ENCODE measurements at places on chromosomes 11 and 22.
A peak's percentile ranks its signal among the peaks of the same experiment; 100 is the strongest.

GRCh38 chr11:123653483-123653826 is 969 bp downstream of the SCN3B start:
- DNase-seq = no peak

- DNase-seq = no peak
These were observed 10.1 kb upstream of the GRIK4 start for GRCh38 chr11:120501440-120501839.

DNA sequence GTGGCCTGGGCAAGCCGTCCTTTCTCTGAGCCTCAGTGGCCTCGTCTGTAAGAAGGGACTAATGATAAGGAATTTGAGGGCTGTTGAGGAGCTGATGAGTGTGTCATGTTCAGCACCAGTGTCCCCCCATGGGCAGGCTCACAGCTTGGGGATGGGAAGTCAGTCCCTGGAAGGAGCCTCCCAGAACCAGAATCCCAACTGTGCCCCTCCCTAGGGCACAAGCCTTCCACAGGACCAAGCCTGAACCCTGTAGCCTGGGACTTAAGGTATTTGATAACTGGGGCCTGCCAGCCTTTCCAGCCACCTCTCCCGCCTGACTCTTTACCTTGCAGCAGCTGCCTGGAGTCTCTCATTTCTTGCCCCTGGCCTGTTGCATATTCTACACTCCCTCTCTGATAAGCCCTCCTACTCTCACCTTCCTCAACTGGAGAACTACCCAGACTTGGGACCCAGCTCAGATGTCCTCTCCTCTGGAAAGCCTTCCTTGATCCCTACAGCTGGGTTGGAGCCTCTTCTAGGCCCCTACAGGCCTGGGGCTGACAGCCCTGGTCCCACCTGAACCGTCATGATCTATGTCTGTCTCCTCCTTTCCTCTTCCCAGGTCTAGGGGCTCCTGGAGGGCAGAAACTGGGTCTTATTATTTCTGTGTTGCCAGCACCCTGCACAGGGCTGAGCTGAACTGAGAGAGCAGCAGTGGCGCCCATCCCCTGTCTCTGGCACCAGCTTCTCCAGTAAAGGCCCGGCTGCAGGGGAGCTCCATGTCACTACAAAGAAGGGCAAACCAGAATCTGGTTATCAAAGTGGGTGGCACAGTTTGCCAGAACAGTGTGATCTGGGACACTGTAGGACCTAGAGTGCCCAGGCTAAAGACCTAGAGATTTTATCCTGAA is 1.6 kb downstream of the P2RY2 start:
- no peak for DNase-seq

- no peak for DNase-seq
These were observed 36.0 kb downstream of the KCNQ1 start for GRCh38 chr11:2480874-2481220.

GRCh38 chr11:5737670-5738392 is 1.6 kb downstream of the OR56B1 start:
- no peak for DNase-seq

- DNase-seq = no peak
These were observed 12.3 kb upstream of the P2RY2 start for GRCh38 chr11:73205661-73206343.

GRCh38 chr11:107921997-107922396 is 6.3 kb upstream of the RAB39A start:
- DNase-seq = no peak

GRCh38 chr11:12126344-12127019 is 16.1 kb downstream of the MICAL2 start:
- DNase-seq = no peak

- DNase-seq = no peak
These were observed 1056.0 kb downstream of the TBC1D22A start for GRCh38 chr22:47818496-47818895.

DNA sequence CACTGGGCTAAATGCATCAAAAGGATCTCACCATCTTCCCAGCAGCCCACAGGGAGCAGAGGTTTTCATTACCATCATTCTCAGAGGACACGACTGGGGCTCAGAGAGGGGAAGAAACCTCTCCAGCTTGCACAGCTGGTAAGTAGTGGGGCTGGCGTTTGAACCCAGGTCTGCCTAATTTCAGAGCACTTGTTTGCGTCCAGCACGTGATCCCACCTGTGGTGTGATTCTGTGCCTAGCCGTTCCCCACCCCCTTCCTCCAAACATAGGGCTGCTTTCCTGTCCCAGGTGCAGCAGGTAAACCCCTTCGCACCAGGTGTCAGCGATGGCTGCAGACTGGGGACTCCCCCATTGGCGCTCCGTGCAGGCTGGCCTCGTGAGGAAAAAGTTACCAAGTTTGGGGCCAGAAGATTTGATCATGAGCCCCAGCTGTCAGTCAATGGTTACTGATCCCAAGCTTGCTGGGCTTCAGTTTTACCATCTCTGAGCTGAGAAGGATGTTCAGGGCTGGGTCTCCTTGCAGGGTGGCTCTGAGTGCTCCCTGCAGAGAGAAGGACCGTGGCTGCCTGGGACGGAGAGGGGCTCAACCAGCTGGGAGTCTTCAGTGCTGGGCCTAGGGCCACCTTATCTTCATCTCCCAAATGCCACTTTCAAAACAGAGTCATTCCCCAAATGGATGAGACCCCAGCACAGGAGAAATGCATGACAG is 445.6 kb downstream of the TBC1D22A start:
- no peak for DNase-seq

DNA sequence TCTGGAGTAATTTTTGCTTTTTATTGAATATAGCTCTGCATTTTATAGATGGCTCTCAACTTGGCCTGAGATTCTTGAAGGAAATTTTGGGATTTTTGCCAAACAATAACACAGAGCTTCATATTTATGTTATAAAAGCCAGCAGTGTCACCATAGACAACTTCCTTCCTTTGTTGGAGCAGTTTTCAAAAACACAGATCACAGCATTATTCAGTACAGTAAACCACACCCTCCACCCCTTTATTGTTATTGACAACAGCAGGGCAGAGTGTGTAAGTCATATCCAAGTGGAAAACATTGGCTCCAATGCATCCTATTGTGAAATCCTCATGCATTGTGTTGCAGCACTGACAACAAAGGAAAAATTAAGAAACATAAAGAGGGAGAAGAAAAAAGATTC is 62.6 kb upstream of the PRSS23 start:
- DNase-seq = no peak

DNA sequence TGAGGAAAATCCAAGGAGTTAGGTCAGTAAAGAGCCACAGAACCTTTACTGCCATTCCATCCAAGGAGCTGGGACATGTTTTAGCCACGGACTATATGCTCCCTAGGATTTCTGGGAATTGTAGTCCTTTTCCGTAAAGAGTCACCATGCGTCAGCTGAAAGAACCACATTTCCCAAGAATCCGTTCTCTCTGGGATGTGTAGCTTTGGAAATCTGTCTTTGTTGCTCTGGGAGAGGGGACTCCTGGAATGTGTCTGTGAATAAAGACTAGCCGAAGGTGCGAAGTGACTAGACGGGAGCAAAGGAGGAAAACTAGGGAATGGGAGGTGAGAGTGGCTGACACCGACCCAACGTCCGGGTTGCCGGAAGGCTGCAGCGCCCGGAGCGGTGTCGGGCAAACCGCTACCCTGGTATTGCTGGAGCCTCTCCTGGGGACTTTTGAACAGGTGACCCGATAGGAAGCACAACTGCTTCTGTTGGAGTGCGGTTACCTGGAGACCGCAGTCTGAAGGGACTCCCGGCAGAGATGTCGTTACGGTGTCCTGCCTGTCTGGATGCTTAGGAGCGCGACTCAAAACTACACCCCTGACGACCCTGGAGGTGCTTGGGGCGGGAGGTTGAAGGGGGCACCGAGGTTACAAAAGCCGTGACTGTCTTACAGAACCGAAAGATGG is at the start of gene IFTAP:
Gene IFTAP (plus strand): TSS at position 187 of the 674 bp plus-strand sequence. CDS start 15,602 bp downstream, outside the sequence.
- DNase-seq = peak; percentile 8

DNA sequence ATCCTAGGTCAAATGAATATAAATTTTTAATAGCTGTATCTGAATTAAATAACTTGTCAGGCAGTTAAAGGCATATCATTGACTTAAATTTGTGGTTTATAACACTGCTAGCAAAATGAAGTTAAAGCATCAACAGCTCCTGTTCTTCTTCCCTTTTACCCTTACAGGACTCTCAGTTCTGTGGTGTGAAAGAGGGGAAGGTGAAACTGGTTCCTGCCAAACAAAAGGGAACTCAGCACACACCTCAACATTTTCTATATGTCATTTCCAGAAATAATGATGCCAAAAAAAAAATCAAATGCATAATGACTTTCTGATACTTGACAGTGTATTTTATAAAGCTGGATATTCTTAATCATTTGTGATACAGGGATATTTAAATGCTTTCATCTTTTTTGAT is 21.2 kb downstream of the ARL14EP start:
- DNase-seq = no peak

- DNase-seq = no peak
These were observed 89.1 kb downstream of the BRD1 start for GRCh38 chr22:49738566-49738965.

GRCh38 chr22:19984851-19985811 is 31.5 kb downstream of the ARVCF start:
- DNase-seq = no peak

- no peak for DNase-seq
These were observed 20.6 kb downstream of the POLR3H start for GRCh38 chr22:41523464-41524221.

DNA sequence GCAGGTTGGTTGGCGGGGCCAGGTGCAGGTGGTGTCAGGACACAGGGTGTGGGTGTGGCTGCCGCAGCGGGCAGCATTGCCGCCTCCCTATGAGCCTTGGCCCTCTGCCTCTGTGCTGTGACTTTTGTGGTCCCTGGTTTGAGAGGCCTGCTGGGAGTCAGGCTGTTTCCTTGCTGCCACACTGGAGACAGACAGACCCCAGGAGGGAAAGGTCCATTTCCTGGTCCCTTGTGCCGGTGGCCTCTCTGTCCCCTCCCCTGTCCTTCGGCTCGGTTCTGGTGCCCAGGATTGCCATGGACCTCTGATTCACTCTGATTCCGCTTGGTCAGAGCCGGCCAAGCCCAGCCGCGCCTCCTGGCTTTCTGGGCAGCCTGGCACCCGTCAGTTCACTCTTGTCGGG is 196.9 kb downstream of the TBC1D22A start:
- no peak for DNase-seq

GRCh38 chr22:37141476-37141875 is 8.2 kb downstream of the IL2RB start:
- DNase-seq = no peak

DNA sequence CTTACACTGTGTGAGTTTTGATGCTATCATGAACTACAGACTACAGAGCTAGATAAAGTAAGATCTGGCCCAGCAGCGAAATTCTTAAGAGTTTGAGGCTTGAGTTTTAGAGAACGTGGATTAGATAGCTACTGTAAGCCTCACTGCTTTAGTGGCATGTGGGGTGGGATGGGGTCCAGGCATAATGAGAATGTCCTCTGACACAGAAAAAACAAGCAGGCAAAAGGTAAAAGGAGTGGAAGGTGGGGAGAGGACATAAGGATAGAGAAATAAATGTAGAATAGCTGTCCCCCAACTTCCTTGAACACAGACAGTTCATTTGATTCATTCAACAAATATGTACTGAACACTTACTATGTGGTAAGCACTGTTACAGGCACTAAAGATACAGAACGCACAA is 324.5 kb upstream of the PITPNB start:
- DNase-seq = no peak

DNA sequence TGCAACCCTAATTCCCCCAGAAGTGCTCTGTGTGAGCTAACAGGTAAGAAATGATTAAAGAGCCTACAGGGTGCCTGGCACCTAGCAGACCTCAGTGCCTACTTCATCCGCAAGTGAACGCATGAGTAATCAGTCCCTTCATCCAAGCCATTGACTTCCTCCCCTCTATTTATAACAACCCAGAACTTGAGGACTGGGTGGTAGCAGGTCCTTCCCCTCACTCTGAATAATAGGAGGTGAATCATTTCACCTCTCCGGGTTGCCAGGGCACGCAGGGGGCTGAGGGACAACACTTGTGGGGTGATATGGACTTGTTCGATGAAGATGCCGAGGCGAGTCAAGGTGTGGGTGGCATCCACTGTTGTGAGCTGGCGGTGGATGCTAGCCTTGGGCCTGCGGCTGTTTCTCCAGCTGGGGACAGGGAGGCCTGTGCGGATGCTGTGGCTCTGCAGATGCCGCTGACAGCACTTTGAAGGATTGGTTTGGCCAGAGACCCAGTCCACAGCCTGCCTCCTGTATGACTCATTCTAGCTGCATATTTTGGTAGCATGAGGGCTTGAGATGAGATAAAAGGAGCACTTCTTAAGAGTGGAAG is 11.7 kb upstream of the SORL1-AS1 start:
- no peak for DNase-seq

GRCh38 chr11:2110521-2110920 is 28.7 kb downstream of the IGF2 start:
- no peak for DNase-seq

GRCh38 chr11:31102875-31103274 is 266.7 kb downstream of the DCDC1 start:
- no peak for DNase-seq

- DNase-seq = no peak
These were observed 2.1 kb downstream of the RTN3 start for GRCh38 chr11:63683133-63683991.

- DNase-seq = no peak
These were observed 412.1 kb downstream of the METTL15 start for GRCh38 chr11:28520291-28520690.

- no peak for DNase-seq
These were observed 921 bp upstream of the NUCB2 start for GRCh38 chr11:17275400-17276235.

DNA sequence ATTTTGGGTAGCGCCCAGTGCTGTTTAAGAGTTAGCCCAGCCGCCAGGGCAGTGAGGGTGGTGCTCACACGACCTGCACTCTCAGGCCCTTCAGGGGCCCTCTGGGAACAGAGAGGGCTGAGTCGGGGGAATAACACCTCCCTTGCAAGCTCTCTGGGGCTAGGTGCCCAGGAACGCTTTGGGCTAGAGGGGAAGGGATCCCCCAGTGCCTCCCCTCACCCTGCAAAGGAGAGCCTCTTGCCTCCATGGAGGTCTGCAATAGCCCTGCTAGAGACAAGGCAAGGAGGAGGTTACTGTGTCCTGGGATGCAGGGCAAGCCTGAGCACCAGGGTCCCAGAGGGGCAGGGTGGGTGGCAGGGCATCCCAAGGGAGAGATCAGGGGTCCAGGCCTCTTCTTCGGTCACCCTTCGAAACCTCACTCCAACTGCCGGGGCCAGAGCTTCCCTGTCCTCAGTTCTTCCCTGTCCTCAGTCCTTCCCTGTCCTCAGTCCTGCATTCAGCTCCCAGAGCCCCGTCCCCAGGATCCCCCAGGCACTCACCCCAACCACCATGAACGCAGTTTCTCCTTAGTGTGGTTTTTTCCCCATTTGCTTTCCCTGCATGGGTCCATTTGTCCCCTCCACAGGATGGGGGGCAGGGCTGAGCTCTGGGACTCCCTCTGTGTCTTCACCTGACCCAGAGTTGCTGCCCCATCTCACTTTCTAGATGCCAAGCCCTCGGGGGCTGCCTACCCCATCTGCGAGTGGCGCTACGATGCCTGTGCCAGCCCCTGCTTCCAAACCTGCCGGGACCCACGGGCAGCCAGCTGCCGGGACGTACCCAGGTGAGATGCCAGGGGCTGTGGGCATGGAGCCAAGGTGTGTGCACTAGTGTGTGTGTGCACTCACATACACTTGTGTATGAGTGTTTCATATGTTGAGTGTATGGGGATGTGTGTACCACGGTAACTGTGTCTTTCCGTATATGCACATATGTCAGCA is 60.8 kb downstream of the OTOG start:
- DNase-seq = no peak

- no peak for DNase-seq
These were observed 46.5 kb upstream of the CCND1 start for GRCh38 chr11:69594481-69594880.
